ENCODE measurements at places on chromosomes 13 and 19.

DNA sequence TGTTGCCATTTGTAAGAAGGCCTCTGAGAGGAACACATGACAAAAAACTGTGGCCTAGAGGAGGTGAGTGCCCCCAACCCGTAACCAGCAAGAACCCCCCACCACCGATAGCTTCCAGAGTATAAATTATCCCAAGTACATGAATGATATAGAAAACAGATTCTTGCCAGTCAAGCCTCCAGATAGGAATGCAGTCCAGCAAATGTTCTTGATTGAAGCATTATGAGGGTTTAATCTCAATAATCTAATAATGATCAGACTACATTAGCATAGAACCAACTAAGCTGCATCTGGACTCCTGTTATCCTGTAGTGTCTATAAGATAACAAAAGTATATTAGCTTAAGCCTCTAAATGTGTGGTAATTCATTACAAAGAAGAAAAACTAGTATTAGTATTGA, 908.9 kb upstream of the ATXN8OS start:
- DNase-seq, result no peak

- DNase-seq, result no peak
Measured at GRCh38 chr13:99083981-99084380, 106.1 kb upstream of the DOCK9 start.

DNA sequence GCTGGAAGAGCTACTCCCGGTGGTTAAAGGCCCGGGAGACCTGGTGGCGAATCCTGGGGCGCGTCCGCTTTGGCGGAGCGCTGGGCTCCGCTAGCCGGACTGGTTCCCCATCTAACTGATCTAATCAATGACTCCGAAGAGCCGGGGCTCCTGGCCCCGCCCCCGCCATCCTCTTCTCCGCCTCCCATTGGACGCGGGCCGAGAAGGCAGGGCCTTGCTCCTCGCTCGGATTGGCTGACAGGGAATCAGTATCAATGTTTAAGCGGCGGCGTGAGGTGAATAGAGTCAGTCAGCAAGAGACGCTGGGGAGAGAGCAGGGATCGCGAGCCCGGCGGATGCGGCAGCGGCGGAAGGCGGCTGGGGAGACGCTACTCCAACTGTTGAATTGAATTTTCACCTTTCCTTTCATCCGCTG, 1.7 kb upstream of the PCDH17 start:
- DNase-seq, result no peak

DNA sequence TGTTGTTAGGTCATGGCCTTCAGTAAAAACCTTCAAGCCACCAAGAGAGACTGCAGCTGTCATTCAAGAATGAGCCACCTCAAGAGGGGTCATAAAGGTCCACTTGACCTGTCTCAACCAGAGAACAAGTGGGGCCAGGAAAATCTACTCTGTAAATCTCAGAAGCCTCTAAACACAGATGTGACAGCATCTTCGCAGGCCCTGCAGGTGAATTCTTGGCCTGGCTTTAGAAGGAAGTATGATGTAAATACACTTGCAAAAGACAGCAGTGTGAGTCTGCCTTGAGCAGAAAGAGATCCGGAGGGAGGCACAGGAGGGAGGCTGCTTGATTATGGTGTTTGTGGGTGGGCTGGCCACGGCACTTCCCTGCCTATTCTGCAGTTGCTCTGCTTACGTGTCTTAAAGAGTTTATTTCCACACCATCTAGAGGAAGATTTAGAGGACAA, 1082.9 kb downstream of the UQCRFS1 start:
- DNase-seq, result no peak

- DNase-seq, result no peak
Measured at GRCh38 chr13:99000137-99000536, 22.3 kb upstream of the DOCK9 start.

DNA sequence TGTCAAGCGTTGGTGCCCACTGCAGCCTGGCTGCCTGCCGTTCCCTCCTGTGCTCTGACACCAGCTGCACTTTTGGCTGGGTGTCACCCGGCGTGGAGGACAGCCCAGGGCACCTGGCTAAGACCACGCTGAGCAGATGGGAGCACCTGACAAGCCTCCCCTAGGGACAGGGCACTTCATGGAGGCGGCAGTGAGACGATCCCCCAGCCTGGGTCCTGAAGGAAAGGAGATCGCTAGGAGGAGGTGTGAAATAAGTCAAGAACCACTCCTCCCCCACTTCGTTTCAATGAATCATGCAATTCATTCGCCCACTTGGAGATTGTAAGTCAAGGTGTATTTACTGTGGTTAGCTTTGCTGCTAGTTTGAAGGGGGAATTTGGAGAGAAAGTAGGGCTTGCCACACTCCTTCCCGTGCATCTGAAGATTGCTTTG, 38.8 kb downstream of the VSTM2B start:
- no peak for DNase-seq

DNA sequence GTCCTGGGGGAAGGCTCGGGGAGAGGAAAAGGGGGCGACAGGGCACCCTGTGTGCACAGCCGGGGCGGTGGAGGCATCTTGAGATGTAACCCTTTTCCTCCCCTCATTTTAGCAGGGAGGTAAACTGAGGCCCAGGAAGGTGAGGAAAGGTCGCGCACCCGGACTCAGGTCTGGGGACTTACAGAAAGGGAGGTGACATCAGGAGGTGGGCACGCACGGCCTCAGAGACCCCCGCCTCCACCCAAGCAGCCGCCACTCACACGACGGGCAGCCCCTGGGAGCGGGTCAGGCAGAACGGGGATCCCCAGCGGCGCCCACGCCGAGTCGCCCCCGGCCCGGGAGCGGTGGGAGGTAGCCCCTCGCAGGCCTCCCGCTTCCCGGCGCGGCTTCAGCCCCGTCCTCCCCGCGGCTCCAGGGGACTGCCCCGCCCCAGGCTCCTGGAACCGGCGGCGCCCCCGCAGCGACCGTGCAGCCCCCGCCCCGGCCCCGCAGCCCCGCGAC, 477 bp downstream of the PIP5K1C start:
- no peak for DNase-seq

DNA sequence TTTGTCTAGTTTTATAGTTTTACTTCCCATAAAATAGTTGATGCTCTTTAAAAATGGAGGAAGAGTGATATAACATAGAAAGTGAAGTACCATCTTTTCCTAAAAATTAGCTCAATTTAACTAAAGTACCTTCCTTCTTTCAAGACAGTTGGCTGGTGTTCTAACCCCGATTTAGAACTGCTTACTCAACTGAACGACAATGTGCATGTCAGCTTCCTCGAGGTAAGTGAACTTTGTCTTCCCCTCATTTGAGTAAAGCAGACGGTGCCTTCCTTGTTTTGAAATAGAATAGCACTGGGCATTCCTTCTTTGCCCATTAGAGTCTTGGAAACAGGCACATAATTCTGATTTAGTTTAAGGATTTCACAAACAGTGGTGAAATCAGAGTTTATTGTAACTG, 1519.2 kb downstream of the EFNB2 start:
- no peak for DNase-seq

DNA sequence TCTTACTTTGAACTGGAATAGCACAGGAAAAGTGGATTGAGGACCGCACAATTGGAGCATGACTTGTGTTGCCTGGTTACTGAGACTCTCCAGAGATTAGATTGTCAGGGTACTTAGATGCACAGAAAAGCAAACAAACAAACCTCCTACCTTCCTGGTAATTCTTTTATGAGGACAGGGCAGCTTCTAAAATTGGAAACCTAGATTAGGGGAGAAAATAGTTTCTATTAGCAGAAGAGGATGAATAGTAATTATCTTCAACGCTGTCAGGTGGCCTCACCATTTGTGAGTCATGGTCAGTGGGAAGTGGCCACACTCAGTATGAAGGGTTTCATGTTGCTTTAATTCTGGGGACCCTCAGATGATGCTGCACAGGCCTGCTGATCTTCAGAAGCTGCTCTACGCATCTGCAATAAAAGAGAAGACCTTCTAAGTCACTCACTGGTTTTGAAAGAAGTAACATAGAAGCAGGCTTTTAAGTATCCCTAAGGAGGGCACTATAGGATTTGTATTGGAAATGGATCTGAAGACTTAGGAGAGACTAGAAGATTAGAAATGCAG, 106.8 kb downstream of the LACC1 start:
- DNase-seq, result no peak

DNA sequence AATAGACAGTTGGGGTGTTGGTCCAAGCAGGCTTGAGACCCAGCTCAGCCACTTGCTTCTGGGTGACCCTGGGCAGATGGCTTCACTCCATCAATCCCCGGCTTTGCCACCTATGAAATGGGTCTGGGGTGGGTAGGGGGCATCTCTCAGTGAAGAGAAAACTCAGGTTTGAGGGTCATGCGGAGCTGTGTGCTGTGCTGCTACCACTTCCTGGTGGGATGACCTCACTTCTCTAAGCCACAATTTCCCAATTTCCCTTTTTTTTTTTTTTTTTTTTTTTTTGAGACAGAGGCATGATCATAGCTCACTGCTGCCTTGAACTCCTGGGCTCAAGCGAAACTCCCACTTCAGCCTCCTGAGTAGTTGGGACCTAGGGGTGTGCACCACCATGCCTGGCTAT, 4.6 kb upstream of the PLAUR start:
- DNase-seq, result no peak

DNA sequence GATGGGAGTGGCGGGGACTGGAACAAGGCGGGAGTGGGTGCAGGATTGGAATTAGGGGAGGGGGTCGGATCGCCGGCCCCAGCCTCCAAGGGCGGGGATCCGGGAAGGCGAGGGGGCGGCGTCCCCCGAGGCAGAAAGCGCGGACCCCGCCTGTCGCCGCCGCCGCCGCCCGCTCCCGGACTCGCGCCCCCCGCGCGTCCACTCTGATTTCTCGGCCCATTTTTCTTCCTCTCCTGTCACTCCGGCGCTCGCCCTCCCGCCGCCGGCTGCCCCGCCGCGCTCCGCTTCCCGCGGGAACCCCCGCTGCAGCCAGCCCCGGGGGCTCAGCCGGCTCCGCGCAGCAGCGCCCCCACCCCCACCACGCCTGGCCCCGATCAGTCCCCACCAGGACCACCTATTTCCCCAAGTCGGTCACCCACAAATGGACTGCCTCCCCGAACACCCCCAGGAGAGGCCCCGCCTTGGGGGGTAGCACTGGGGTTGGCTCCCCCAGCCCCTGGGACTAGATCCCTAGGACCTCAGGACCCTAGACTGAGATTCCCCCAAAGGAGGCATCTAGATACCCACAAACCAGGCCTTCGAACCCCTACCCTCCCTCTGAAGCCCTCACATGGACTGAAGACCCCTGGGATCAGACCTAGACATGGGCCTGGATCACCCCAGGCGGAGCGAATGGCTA, 12.6 kb upstream of the ERFL start:
- DNase-seq, result no peak

GRCh38 chr13:37594550-37594949, 4.0 kb downstream of the POSTN start:
- no peak for DNase-seq

GRCh38 chr13:32824675-32825074, 191.5 kb upstream of the KL start:
- DNase-seq, result no peak

GRCh38 chr13:40355126-40355724, 311.2 kb downstream of the FOXO1 start:
- DNase-seq, result no peak

DNA sequence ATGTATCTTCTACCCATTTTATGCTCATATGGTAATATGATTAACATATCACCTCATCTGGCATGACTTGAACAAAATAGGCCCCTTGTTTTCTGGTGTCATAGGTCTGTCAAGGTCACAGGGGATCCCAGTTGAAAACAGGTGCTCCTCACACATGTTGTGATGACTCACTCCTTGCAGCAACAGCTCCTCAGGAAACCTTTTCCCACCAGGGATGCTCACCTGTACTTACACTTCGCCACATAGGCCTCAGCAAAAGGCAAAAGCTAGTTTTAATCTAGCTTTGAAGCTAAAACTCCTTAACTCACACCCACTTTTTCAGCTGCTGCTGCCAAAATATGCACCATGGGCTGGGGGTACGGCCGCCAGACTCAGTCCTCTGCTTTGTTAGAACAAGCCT, 110.0 kb upstream of the SOX21 start:
- DNase-seq, result no peak

GRCh38 chr13:78102741-78103140, 184.1 kb upstream of the EDNRB start:
- DNase-seq, result no peak

DNA sequence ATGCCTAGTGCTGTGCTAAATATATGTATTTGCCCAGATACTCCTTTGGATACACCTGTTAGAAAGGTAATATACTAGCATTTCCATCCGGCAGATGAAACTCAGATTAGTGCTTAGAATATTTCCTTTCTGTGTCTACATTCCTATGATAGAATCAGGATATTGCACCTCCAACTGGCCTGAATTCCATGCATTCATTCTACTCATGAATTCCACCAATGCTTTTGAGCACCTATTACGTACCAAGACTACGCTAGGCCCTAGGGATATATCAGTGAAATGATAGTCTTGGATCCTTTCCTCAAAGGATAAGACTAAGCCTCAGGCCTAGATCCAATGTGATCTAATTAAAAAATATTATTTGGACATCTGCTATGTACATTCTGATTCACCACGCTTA, 223.8 kb upstream of the SERP2 start:
- no peak for DNase-seq

- no peak for DNase-seq
Measured at GRCh38 chr19:33301900-33302174, 497 bp downstream of the CEBPA start.

DNA sequence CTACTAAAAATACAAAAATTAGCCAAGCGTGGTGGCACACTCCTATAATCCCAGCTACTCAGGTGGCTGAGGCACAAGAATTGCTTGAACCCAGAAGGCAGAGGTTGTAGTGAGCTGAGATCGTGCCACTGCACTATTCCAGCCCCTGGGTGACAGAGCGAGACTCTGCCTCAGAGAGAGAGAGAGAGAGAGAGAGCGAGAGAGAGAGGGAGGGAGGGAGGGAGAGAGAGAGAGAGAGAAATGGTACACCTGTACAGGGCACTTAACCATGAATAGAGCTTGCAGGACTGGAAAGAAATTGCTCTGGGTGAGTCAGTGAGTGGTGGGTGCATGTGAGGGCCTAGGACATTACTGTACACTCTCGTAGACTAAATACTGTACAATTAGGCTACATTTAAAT, 40.5 kb upstream of the SLC7A9 start:
- DNase-seq, result no peak

DNA sequence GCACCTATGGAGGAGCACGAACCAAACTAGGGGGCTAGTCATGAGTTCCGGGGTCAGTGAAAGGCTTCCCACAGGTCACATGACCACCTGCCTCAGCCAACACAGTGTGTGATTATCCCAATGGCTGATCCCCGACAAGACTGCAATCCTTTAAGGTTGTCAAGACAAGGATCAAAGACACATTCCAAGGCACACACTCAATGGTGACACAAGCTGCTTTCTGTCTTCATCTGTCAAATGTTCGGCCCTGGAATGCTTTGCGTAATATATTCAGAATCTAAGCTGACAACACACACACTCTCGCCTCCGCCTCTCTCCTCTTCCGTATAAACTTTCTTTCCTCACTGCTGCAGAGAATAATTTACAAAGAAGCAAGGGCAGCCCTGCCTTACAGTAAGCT, 11.7 kb downstream of the RANBP3 start:
- DNase-seq, result no peak

- DNase-seq, result no peak
Measured at GRCh38 chr13:74025369-74025768, 108.8 kb downstream of the KLF12 start.
